ENCODE measurements at places on chromosomes 2 and 18. TPM values are rescaled to one million over a fixed set of nuclear protein-coding genes. Genes with fewer than 3 reads are reported as not detected.

Gene NAT8
- not detected for total RNA-seq

Gene GALR1
- 1.2 TPM for total RNA-seq

Gene NAB1
- 55.8 TPM for total RNA-seq

Gene ADRA2B
- 0.57 TPM for total RNA-seq

Gene ABCB11
- 0.15 TPM for total RNA-seq

Gene SLC19A3
- 3.7 TPM for total RNA-seq

Gene CROCC2
- total RNA-seq: not detected

Gene SPHKAP
- total RNA-seq: 15.2 TPM
